ENCODE measurements at places on chromosomes 6 and 20.

GRCh38 chr20:1336699-1337367 is 7.9 kb upstream of the SDCBP2 start:
- no peak for DNase-seq

DNA sequence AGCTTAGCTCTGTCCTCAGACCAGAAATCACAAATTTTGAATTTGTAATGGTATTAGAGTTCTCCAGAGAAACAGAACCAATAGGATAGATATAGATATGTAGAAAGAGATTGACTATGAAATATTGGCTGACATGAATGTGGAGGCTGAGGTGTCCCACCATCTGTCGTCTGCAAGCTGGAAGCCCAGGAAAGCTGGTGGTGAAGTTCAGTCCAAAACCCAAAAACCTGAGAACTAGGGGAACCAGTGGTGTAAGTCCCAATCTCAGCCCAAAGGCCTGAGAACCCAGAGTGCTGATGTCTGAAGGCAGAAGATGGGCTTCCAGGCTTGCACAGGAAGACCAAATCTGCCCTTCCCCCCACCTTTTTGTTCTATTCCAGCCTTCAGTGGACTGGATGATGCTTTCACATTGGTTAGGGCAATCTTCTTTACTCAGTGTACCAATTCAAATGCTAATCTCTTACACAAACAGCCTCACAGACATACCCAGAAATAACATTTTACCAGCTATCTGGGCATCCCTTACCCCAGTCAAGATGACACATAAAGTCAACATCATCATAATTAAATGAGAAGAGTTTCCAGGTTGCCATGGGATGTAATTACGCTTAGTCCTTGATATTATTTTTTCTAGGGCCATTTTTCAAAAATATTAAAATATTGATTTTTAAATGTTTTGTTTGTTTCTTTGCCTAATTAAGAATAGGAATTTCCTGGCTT is 570.8 kb downstream of the UTRN start:
- no peak for DNase-seq

DNA sequence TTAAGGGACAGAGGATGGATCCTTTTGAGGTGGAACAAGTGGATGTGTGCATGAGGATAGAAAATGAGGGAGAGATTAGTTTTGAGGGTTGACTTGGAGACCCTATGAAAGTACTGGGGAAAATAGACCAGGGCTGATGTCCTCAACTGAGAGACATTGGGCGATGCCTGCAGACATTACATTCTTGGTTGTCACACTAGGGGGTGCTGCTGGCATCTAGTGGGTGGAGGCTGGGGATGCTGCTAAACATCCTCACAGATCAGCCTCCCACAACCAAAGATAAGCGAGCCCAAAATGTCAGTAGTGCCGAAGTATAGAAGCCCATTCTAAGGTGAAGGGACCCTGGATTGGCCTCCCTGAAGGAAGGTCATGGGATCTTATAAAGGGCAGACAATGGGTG is 63.3 kb downstream of the MOCS1 start:
- no peak for DNase-seq

DNA sequence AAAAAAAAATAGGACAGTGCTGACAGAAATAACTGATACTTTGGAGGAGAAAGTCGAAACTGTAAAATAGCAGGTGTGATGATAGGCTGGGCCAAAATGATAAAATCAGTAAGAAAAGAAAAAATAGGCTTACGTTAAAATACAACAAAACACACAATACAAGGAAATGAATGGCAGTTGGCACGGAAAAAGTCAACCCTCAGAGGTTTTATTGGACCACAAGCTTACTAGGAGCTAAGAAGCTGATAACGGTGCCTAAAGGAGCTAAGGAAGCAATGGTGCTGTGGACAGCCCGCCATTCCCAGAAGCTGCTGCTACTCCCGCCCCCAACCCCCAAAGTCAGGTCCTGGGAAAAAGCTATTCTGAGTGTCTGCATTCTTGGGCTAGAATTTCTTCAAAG is 55.9 kb upstream of the RNF146 start:
- DNase-seq, result no peak

DNA sequence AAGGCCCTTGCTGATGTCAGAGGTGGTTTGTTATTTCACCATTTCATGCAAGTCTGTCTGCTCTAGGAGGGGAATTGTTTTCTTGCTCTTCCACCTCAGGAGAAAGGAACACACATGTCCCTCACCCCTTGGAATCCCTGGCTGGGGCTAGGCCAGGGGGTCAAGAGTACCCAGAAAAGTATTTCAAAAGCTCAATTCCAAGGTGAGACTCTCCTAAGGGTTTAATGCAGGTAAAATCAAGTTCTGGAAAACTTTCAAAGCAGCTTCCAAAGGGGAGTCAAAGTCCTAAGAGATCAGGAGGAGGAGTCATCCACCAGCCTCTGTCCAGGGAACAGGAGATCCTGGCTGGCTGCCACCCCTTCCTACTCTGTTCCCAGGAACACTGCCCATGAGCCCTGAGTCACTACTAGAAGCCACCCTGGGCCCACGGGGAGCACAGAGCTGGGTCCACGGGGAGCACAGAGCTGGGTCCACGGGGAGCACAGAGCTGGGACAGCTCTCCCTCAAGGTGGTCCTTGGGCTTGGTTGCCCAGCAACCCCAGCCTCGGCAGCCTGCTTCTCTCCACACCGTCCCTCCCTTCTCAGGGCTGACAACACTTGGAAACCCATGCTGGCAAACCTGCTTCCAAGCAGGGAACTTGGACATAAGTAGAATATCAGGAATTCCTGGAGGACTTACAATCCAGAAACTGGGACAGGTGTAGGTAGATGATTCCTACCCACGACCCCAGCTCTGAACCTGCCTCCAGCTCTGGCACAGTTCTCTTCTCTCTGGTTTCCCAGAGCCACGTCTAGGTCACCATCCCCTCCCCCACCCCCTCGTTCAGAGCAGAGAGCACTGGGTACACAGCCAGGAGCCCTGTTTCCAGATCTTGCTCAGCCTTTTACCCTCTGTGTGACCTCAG is 35.3 kb upstream of the CDKN1A start:
- DNase-seq, result no peak

All from CD4-positive, alpha-beta T cell treated with Interleukin-4 for 4 hours (primary cell).